ENCODE measurements at places on chromosomes 4 and X.

DNA sequence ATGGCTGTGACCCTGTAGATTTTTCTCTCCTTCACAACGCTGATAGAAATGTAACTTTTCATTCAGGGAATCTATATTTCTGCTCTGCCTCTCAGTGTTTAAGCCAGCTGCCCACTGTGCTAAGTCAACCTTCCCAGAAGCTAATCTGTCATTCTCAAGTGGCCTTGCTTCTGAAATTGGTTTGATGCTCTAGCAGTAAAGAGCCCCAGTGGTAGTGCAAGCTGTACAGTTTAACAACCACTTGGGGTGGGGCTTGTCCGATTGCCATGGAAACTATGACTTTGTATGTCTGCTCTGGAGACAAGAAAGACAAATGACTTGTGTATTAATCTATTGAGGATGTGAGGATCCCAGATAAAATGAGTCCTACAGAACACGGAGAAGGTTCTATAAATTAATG lies 620.9 kb upstream of the GALNT7 start:
- no peak for DNase-seq

DNA sequence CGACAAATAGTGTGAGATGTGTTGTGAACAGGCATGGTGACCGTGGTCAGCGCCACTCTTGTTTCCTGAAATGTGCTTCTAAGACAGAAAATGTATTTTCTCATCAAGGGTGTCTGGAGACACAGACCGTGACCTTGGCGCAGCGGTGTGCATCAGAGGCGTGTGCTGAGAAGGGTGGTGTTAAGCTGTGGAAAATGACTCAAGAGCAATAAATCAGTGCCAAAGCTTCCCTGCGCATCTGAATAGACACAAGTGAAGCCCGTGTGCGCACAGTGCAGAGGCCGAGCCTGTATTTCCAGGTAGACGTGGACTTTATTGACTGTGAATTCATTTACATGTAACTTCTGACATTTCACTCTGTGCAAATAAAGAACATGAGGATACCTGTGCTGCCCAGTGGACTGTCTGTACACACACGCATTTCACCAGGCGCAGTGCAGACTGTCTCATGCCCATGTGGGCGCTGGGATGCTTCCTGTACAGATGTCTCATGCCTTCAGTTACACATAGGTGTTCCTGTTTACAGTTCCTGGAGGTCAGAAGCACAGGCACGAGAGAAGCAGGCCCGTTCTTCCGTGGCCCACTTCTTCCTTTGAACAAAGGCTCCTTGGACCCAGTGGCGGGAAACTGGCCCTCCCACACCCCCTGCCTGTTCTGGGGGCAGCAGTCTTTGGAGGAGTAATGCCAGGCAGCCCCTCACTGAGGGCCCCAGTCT lies 31.9 kb downstream of the NSG1 start:
- DNase-seq, result no peak

DNA sequence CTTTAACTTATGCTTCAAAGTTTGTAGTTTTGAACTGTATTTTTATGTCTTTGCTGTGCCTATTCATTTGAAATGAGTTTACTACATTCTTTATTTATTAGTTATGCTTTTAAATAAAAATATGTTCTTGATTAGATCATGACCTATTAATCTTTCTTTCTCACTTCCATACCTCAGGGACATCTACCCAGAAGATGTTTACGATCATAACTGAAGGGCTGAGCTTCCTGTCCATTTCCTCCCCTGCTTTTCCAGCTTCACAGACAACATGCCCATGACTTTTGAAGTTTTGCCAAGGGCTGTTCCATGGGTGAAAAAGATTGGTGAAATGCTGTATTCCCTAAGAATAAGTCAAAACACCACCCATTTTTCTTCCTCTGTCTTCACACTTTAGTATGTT lies 99.7 kb upstream of the DDIT4L start:
- no peak for DNase-seq

DNA sequence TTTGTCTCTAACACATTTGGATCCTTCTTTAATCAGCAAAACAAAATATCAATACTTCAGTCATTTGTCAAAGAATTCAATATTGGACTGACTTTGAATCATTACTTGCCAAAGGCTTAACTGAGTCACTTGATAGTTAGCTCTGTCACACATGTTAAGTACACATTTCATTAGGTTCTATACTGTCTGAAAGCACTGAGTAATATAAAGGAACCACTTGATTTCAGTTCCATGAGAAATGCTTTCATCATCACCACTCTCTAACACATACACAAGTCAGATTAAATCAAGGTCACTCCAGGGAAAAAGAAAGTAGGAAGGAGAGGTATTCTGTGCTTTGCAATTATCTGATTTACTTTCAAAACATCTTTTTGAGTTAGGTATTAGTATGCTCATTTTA lies 1233.1 kb downstream of the C4orf33 start:
- peak; percentile 23 for DNase-seq

GRCh38 chr4:139900964-139901376 lies 235.4 kb downstream of the MGST2 start:
- DNase-seq, result no peak

- peak; percentile 83 for DNase-seq
These were observed 7.1 kb upstream of the ELF2 start for GRCh38 chr4:139184129-139184528.

DNA sequence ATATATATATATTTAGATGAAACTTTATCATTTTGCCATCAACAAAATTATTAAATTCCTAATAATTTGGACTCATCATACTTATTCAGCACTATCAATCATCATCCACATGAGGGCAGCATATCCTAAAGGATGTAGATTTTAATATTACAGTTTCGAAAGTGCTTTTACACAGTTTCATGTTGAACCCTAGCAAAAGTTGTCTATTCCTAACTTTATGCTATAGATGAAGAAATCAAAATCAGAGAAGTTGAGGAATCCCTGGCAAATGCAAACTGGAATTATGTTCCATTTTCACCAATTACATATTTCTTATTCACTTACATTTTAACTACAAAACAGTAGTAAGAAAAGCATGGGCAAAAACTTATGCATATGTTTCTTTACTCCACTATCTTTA lies 36.6 kb upstream of the UGT2A1 start:
- DNase-seq, result peak; percentile 68

GRCh38 chr4:173448608-173449379 lies 49.9 kb upstream of the SCRG1 start:
- peak; percentile 80 for DNase-seq
